Fibroblast of upper back skin (primary cell): ENCODE measurements at places on chromosomes 3 and 15.

DNA sequence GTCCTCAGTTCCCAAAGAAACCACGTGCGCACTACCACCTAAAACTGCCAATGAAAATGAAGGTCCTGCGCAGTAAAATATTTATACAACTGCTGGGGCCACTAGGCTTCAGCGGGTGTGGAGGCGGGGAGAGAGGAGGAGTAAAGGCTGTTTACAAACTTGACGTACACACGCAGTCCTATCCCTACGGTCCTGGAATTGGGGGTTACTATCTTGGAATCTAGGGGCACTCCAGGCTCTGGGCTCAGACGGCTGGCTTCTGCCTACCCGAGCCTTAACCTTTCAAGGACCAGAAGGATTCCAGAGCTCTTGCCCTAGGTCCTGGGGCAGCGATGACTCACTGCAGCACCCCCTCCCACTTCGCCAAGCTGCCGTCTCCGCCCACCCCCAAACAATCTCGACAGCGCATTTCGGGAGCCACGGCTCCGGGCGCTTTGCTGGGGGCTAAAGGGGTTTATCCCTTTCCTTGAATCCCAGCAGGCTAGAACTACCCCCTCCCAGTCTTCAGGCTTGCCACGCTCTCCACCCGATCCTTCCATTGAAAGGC is 3.0 kb downstream of the ADAMTS9 start:
- DNase-seq = peak; percentile 33

- no peak for DNase-seq
Observed at GRCh38 chr15:93294066-93294465, 205.1 kb upstream of the RGMA start.

DNA sequence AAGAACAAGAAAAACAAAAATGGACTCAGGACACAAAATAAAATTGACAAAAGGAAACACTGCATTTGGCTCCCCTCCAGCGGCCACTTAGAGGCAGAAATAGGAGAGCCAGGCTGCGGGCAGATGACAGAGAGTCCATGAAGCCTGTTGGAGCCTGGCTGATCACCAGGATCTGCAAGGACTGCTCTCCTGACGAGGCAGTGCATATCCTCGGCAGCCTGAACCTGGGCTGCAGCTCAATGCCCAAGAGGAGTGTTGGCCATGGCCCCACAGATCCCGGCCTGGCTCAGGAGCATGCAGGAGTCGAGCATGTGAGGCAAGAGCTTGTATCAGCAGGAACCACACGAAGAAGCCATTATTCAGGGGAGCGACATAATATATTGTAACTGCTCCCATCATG is 199.8 kb downstream of the STT3B start:
- no peak for DNase-seq

- DNase-seq = no peak
Observed at GRCh38 chr3:128369881-128370642, 96.6 kb downstream of the DNAJB8 start.

DNA sequence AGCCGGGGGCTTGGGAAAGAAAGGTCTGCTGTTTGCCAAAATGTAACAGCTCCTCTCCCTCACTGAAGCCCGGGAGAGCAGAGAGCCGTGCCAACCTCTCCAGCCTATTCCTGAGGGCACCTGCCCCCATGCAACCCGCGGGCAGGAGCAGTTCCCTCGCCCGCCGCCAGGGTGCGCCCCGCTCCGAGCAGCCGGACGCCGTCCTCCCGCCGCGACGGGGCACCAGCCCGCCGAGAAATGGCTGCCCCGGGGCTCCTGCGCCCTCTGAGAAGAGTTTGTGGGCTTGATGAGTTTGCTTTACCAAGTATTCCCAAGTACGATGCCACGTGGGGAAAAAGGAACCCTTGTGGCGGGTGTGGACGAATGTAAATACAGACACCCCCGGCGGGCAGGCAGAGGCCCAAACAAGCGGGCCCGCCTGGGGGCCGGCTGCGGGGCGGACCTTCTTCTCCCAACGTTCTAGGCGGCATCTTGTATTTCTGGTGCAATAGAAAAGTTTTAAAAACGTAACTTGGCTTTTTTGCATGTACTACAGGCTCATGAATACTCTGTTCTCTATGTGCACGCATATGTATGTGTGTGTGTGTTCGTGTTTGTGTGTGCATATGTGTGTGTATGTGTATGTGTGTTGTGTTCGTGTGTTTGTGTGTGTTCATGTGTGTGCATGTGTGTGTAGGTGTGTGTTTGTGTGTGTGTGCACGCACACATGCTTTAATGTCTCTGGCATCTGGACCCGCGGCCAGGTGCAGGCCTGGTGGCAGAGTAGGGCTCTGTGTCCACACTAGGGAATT is 162.9 kb downstream of the CHSY1 start:
- peak; percentile 41 for DNase-seq

DNA sequence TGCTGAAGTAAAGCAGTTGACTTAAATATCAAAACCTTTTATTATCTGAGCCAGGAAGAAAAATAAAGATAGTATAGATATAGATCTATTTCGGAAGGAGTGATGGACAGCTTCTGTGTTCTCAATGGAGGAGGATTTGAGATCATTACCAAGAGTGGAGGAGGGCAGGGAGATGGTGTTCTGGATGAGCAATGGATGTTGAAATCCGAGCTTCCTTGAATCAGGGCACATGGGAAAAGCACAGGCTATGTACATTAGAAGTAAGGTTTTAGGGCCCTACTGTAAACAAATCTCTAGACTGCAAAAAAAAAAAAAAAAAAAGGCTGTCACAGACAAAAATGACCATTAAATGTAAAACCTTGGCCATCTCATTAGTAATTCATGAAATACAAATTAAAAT is 43.2 kb downstream of the GTPBP8 start:
- peak; percentile 12 for DNase-seq

GRCh38 chr3:24530471-24530870 is 35.8 kb upstream of the THRB start:
- DNase-seq = no peak

- no peak for DNase-seq
Observed at GRCh38 chr3:120440762-120441161, 10.0 kb downstream of the FSTL1 start.

DNA sequence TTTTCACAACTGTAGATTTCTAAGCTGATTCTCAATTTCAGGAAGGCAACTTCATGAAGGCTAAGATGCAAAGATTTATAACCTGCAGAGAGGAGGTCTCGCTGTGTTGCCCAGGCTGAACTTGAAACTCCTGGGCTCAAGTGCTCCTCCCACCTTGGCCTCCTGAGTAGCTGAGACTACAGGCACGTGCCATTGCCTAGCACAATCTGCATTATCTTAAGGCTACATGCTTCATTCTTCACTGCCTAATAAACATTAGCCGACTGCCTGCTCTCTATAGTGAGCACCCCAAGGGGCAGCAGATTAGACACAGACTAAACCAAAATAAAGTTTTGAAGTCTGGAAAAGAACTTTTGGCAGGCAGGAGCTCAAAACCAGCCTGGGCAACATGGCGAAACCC is 17.1 kb downstream of the CPEB1 start:
- DNase-seq = no peak

DNA sequence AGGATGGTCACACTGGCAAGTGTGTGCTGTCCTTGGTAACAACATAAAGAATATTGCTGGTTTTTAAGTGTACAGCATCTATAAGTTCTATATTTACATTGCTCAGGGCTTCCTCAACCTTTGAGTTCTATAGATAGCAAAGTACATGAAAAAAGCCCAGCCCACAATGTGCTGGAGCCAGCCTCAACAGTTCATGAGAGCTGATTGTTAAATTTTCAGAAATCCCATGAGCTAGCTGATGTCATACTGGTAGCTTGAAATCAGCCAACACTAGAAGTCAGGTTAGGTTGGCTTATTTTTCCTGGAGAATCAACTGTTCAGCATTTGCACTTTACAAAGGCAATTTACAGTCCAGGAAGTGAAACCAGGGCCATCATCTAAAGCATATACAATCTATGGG is 102.8 kb downstream of the STRIT1 start:
- DNase-seq = no peak

- DNase-seq = no peak
Observed at GRCh38 chr15:57643826-57644225, 52.1 kb downstream of the MYZAP start.

- peak; percentile 36 for DNase-seq
Observed at GRCh38 chr3:114480442-114480841, 186.6 kb downstream of the TIGIT start.

DNA sequence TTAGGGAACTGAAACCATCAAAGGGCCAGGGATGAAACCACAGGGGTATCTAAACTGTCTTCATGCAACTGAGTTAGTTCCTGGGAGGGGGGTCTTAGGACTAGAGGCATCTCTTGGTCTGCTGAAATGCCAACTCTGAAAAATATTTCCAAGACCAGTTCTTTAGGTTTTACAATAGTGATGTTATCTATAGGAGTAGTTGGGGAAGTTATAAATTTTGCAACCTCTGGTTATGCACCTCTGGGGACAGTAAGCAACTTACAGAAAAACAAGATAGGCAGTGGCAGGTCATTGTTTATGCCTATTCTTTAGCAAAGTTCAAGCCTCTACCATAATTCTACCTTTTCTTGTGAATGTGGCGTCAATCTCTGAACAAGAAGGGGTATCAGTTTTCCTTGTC is 60.5 kb upstream of the MINAR1 start:
- DNase-seq = no peak

DNA sequence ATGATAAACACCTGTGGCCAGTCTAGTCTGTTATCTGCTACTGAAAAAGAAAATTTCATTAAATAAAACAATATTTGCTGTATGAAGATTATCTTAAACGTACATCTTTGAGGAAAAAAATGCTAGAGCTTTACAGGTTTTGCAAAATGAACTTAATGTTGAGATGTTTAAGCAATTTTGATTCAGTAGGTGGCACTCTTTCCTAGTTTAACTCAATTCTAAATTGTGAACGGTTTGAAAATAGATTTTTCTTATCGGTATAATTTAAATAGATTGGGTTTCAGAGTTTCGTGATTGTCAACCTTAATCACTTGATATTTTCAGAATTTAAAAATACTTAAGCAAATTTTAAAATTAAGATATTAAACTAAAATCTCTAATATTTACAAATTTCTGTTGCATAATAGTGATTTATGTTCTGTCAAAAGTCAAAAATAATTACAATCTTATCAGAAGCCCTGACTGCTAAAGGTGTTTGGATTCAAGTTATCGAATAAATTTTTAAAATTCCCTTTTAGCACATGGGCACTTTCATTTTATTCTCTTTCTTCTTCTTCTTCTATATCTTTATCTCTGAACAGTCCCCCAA is 7.0 kb upstream of the RNF111 start:
- DNase-seq = peak; percentile 49

DNA sequence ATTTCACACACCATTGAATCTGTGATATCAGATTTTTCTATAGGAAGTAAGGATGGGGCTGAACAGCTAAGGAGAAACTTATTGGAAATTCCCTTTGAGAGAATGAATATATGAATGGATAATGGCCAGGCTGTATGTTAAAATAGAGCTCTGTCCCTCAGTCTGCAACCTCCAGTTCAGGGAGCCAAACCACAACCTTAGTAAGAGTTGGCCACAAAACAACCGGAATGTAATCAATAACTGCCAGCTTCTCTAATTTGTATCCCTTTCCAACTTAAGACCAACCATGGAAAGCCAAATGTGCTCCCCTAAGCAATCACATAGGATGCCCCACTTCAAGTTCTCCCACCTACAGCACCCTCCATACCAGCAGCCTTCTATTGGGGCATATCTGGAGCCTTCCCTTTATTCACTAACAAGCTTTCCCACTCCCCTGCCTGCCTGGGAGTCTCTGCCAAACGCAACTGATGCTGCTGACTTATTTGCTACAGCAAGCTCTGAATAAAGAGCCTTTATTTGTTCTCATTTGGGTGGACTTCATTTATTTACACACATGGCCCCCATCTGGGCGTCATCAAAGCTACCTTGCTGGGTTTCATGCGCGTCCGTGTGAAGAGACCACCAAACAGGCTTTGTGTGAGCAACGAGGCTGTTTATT is 75.4 kb upstream of the LARS2 start:
- peak; percentile 32 for DNase-seq

GRCh38 chr3:62229211-62229610 is 144.1 kb downstream of the FEZF2 start:
- DNase-seq = no peak

DNA sequence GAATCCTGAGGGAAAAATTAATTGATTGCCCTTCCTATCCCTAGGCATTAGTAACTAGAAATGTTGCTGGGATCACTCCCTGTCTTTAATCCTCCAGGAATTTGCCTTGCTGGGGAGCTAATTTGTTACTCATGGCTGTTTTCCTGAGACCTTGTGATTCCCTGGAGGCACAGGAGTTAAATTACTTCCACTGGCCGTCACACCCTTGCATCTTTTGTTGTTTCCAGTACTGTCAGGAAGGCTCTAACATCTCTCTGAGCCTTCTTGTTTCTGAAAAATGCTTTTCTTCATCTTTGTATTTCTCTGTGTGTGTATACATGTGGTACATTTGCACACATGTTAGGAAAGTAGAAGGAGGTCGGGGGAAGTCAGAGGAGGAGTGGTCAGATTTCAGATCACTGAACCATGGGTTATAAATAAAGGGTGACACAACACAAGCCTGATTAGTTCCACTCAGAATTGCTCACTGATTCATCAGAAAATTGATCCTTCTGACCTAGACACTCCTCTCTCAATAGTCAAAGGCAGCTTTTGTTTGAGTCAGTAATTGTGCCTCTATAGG is 23.5 kb upstream of the LRRFIP2 start:
- peak; percentile 93 for DNase-seq

GRCh38 chr3:80261082-80261481 is 493.3 kb upstream of the ROBO1 start:
- DNase-seq = no peak

GRCh38 chr3:120311863-120312794 is 27.1 kb upstream of the GPR156 start:
- no peak for DNase-seq

DNA sequence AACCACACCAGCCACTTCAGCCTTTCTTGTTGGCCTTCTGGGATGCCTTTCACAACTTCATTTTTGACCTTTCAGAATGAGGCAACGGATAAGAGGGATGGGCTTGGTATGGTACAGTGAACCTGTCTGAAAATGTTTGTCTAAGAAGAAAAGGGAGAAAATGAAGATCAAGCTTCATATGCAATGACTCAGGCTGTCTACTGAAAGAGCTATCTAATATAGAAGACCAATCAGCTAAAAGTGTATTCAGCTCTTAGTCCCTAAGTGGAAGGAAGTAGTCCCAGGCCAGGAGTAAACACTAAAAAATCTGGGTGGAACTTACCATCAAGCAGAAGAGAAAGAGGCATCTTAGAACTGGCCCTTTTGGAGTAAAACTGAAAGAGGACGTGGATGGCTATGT is 12.2 kb upstream of the UPK1B start:
- DNase-seq = no peak

GRCh38 chr15:79160211-79160610 is 69.6 kb upstream of the RASGRF1 start:
- DNase-seq = peak; percentile 34

DNA sequence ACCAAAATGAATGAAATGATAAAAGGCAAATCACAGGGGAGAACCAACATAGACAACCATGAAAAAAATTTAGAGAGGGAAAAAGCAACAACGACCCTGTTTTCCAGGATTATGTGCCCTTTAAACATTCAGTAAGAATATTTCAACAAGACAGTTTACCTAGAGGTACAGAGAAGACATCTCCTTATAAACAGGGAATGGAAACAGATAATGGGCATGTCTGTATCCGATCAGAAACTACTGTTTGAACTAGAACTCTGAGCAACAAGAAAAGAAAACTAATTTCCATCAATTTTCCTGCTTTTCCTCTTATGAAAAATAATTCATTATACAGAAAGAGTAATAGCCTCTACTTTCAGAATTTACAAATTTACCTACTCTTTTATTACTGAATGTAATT is 39.3 kb downstream of the DLG1 start:
- DNase-seq = no peak

- no peak for DNase-seq
Observed at GRCh38 chr15:89875741-89876140, 18.1 kb downstream of the AP3S2 start.

GRCh38 chr15:81011593-81011992 is 10.9 kb downstream of the TLNRD1 start:
- peak; percentile 38 for DNase-seq
